Right ventricle myocardium superior (tissue), 1 donor: ENCODE measurements at places on chromosomes 11 and 22. TPM values are rescaled to one million over a fixed set of nuclear protein-coding genes. Genes with fewer than 3 reads are reported as not detected.

- DNase-seq, result no peak
These were observed 14.0 kb downstream of the B3GAT1 start for GRCh38 chr11:134398079-134398444.

OR8H1 gene
- total RNA-seq, result not detected

GRCh38 chr11:118290923-118291322 lies 13.6 kb upstream of the CD3E start:
- DNase-seq, result no peak

- no peak for DNase-seq
These were observed 81.9 kb downstream of the MN1 start for GRCh38 chr22:27719535-27720227.

GRCh38 chr11:38456371-38456770 lies 1858.3 kb upstream of the RAG2 start:
- DNase-seq, result no peak

UBQLN3 gene
- total RNA-seq, result not detected

SERPING1 gene
- total RNA-seq, result 118 TPM

- peak; percentile 94 for DNase-seq
These were observed at the start of gene CTSF for GRCh38 chr11:66568124-66568916. TSS of gene CTSF (minus strand) at chr11:66568606. CDS start at chr11:66568486, 120 bp downstream.
